ENCODE measurements at places on chromosomes 1 and 21.

DNA sequence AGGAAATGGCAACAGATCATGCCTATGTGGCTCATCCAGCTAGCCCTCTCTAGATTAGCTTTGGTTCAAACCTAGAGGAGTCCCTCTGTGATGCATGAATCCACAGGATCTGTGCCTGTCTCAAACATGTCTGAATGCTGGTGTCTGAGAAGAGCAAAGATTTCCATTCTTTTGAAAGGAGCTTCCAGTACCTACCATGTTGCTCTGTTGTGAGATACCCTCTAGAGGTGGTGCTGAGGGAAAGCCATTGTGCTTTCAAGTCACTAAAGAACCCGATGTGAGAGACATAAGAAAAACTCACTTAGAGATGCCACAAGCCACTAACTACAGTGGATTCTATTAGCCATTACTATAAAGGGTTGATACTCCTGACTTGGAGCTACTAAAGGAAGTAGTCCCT, 103.6 kb downstream of the LRRC40 start:
- no peak for DNase-seq

DNA sequence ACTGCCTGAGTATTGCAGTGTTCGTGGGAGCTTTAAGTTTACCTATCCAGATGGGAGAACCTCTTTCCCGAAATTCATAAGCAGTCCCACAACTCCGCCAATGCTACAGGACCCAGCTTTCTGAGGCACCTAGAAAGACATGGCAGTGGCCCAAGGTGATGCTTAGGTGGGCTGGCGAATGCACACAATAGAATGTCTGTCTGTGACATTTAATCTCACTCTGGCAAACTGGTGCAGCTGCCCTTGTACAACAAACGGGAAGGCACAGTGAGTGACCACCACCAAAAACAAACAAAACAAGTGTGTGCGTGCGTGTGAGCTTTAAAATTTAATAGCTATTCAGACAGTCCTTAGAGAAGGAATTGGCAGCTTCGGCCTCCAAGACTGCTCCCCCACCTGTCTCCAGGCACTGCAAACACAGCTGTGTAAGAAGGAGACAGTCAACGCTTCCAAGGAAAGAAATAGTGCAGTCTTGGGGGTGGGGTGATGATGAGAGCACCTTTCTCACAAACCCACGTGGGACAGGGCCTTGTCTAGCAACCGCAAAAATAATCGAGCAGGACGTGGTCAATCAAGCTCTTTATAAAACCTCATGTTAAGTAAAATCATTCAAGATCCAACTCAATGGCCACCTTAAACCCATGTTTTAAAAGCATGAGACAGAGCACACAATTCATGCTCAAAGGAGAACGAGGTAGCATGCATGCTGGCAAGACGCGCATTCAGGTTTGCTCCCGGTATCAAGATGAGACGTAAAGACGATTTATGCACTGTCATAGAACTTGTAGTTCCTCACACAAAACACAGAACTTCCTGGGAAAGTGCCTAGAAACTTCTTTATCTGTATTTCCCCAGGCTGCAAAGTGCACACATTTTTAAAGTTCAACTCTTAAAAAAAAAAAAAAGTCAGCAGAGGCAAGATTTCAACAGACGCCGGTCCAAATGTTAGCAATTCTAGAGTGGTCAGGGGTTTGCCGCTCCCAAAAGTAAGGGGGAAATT, 84.1 kb downstream of the TM2D1 start:
- DNase-seq, result no peak

- DNase-seq, result no peak
These were observed 737.8 kb upstream of the CXADR start for GRCh38 chr21:16775076-16775475.

DNA sequence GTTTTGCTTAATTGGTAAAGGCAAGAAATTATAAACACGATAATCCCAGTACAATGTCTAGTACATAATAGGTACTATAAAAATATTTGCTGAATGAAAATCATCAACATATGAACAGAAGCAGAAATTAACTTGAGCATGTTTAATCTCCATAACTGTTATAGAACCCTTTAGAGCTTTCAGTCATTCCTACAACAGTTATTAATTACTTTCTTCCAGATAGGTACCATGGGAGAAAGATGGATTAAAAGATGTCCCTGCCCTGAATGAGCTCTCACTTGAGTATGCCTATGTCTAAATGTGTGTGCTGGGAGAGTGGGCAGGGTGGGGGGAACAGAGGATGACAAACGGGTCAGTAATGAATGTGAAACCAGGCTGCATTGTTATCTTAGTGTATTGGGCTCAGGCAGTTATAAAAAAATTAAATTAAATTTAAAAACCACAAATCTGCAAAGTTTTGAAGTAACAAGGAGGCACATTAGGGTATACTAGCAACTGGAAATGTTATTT, 2.4 kb downstream of the EPS15 start:
- DNase-seq, result no peak

GRCh38 chr1:247402120-247402675, 13.8 kb upstream of the NLRP3 start:
- DNase-seq, result no peak

- DNase-seq, result no peak
These were observed 84.1 kb upstream of the NEGR1 start for GRCh38 chr1:72366466-72366865.

GRCh38 chr1:241457421-241457820, 62.1 kb downstream of the FH start:
- no peak for DNase-seq

GRCh38 chr1:204828352-204828850, 42.3 kb upstream of the NFASC start:
- DNase-seq, result no peak

GRCh38 chr1:81681601-81682266, 119.0 kb upstream of the ADGRL2 start:
- no peak for DNase-seq

GRCh38 chr1:199747984-199748383, 279.5 kb upstream of the NR5A2 start:
- DNase-seq, result no peak

GRCh38 chr1:89391686-89392085, 27.8 kb downstream of the GBP6 start:
- no peak for DNase-seq

GRCh38 chr1:94769551-94769950, 50.6 kb upstream of the SLC44A3 start:
- DNase-seq, result no peak

- DNase-seq, result no peak
These were observed 19.9 kb upstream of the SAMD11 start for GRCh38 chr1:903721-904271.

- DNase-seq, result no peak
These were observed 37.0 kb upstream of the PUM1 start for GRCh38 chr1:31102501-31102950.

DNA sequence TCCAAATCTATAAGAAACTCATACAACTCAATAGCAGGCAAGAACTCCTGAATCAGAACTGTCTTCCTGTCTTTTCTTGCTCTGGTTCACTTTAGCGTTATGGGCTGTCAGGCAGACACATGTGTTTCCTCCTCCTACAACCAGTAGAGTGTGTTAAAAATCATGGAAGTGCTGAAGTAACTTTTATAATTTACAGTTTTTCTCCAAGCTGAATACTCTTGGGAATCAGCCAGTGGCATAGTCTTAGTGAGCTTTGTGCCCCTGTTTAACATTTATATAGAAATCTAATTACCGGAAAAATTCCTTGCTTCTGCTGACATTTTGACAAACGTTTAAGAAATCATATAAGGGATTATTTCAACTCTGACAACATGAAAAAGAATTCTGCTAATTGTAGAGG, 113.1 kb upstream of the RGS18 start:
- DNase-seq, result no peak

GRCh38 chr1:109509176-109510134, at the start of gene AMIGO1:
TSS of gene AMIGO1 (minus strand) at chr1:109509727. CDS start at chr1:109508912, 815 bp downstream.
- peak; percentile 46 for DNase-seq

- DNase-seq, result no peak
These were observed 210.2 kb upstream of the DMRTA2 start for GRCh38 chr1:50633465-50633864.

GRCh38 chr1:78722947-78723346, 73.3 kb downstream of the IFI44 start:
- no peak for DNase-seq

DNA sequence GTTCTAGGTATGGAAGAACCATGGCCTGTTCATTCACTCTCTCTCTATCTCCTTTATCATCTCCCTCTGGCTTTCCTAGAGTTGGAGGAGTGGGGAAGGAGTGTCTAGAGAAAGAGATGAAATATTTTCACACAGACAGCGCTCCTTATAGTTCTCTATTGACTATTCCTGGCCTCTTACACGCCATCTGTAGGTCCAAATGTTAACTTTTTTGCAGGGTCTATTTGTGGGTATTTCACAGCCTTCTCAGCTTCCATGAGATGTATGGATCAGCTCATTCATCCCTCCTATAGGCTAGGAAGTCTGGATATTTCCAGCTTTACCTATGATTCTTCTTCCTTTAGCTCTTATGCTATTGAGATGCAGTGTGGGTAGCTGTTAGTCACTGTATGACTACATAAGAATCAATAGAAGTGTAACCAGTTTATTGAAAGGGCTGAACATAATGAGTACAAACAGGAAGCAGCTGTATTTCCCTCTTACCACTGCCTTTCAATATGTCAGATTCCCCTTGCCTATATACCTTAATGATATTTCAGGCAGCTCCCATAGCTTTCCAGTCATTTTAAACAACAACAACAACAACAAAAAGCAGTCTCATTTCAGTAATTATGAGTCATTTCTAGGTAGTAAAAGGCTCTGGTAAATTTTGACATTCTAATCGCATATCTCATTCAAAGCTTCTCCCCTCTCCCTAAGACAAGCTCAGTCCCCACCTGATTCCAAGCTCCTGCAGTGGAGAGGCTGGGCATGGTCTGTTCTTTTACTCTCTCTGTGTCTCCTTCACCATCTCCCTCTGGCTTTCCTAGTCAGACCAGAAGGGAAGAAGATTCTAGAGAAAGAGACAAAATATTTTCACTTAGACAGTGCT, 149.5 kb downstream of the TTLL7 start:
- DNase-seq, result no peak

DNA sequence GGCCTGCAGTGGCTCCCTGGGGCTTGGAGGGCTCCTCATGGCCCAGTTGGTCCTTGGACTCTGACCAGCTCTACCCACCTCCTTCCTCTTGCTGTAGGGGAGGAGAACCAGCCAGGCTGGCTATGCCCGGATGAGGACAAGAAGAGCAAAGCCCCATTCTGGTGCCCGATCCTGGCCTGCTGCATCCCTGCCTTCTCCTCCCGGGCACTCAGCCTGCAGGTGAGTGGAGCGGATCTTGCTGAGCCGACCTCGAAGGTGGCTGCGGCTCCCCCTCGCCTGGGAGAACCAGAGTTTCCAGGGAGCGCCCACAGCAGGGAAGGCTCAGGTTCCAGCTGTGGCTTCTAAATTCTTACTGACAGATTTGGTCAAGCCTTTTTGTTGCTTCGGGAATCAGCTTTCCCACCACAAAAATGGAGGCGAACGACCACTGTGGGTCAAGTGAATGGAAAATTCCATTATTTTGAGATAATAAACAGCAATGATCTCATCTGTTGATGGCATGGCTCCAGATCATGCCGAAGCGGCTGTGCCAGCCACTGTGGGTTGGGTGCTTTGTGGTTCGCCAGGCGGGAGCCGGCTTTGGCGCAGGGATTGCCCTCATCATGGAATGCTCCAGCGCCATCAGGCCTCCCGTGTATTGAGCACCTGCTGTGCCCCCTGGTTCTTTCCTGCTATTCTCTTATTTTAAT, 106.5 kb upstream of the ACTL8 start:
- no peak for DNase-seq

DNA sequence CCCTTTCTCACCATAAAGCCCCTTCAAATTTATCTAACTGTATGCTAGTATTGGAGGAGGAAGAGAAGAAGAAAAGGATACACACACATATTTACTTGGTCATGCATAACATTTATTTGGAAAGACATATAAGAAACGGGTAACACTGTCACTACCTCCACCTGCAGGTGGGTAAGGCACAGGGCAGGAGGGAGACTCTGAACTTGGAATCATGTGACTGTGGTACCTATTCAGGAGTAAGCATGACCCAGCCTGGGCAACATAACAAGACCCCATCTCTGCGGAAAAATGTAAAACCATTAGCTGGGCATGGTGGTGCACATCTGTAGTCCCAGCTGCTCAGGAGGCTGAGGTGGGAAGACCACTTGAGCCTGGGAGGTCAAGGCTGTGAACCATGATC, 1.4 kb upstream of the PADI6 start:
- DNase-seq, result no peak

- no peak for DNase-seq
These were observed 188.3 kb downstream of the NRIP1 start for GRCh38 chr21:14876524-14876840.

DNA sequence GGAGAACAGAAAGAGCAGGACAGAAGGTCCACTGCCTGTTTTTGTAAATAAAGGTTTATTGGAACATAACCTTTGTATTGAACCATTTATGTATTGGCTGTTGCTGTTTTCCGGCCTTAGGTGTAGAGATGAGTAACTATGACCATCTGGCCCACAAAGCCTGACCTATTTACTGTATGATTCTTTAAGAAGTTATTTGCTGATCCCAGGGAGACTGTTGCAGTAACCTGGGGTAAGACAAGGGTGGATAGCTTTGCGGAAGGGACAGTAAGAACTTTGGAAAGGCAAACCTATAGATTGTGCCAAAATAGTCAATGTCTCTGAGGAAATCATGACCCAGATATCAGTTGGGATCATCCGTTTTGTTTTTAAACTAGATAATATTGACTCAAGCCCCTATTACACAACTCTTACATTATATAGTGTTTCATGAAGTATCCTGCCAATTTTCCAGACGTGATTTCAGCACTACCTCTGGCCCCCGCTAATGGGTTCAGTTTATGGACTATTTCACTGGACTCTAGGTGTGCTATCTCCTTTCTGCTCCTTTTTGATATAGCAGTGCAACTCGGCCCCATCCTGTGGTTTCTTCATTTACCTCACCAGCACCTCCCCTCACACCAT, 20.8 kb upstream of the TLCD4 start:
- DNase-seq, result no peak

DNA sequence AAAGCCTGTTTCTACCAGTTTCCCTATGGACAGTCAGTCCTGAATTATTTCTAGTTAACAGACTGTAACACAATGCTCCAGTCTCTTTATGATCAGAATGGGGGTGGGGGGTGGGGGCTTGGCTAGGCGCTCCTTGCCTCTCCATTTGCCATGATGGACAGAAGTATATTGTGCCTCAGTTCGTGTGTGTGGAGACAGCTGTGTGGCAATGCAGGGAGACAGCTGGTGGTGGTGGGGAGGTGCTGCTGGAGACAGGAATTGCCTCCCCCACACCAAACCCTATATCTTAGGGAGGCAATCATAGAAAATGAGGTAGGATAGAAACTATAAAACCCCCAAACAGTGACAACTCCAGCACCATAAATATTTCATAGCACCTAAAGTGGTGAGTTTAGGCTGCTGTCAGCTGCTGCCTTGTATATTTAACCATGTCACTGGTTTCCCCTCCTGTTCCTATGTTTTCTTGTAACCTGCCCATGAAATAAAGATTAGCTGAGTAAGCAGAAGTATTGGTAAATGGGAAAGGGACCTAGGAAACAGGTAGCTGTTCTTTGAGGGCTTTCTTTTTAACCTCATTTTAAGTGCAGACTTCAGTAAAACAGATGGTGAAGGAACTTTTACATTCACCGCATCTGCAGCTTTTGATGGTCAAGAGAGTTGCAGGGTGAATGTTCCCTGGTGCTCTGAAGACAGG, 3.4 kb downstream of the PLXNA2 start:
- no peak for DNase-seq

GRCh38 chr1:214337511-214337910, 56.6 kb downstream of the SMYD2 start:
- DNase-seq, result no peak
